Vagina (tissue), 2 donors: ENCODE measurements at places on chromosomes 7 and 10.

GRCh38 chr10:85901599-85901998 lies 465.0 kb downstream of the GRID1 start:
- no peak overlapping the region for H3K4me3 ChIP-seq
- no peaks in the 10 kb centered on the region for H3K27me3 ChIP-seq
- no peaks in the 10 kb centered on the region for H3K4me1 ChIP-seq

DNA sequence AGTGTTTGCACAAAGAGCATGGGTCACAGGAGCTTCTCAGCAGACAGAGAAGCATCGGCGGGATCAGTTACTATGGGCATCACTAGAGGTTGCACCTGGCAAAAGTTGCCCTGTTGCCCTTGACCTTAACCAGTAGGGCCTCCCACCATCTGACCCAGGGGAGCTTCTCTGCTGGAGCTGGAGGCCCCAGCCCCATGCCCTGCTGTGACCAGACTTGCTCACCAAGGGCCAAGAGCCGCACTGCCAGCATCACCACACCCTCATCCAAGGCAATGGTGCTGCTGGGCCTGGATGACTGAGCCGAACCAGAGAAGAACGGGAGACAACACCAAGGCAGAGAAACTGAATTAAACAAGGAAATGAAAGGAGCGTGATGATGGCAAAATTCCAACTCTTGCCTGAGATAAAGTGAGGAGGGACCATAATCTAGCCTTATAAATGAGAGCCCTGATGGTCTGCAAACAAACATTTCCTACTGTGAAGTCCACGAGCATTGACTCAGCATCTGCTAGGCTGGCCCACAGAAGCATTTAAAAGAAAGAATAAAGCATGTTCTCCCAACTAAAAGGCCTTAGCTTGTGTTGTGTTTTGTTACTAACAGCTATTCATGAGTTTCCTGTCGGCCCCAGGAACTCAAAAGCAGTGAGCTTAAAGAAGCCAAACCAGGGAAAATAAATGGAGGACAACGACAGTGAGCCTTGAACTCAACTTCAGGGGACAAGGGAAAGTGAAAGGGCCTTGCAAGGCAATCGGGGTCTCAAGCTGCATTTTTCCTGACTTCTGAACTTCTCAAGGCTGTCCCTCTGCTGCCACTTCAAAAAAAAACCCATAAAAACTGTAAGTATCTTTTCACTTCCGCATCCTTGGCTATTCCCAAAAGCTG lies 60.4 kb downstream of the AFAP1L2 start:
- H3K27ac ChIP-seq = peak overlapping the region; percentile 5
- no peaks in the 10 kb centered on the region for H3K27me3 ChIP-seq
- DNase-seq = no peak

GRCh38 chr10:6600224-6600987 lies 20.3 kb upstream of the PRKCQ start:
- H3K4me3 ChIP-seq = no peak overlapping the region
- H3K27me3 ChIP-seq = no peaks in the 10 kb centered on the region
- no peaks in the 10 kb centered on the region for H3K36me3 ChIP-seq
- no peak for DNase-seq

DNA sequence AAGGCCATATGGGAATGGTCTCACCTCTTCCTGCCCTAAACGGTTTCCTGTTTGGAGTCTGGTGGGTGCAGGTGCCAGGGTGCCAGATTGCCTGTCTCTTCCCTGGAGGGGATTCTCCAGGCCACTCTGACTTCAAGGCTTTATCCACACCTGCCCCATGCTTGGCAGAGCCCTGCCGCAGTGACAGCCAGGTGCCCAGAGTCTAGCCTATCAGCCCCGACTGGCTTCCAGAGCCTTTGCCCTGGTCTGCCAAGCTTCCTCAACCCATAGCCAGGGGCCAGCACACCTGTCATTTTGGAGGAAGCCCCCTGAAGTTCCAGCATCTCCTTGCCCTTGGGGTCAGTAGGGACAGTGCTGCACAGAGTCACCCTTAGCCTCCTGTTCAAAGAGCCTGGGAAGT lies 21.6 kb downstream of the TBATA start:
- H3K27me3 ChIP-seq = no peaks in the 10 kb centered on the region
- H3K36me3 ChIP-seq = no peaks in the 10 kb centered on the region
- H3K4me1 ChIP-seq = no peaks in the 10 kb centered on the region
- H3K4me3 ChIP-seq = no peak overlapping the region
- no peak for DNase-seq
- H3K27ac ChIP-seq = no peak overlapping the region

- DNase-seq = no peak
- H3K4me1 ChIP-seq = no peaks in the 10 kb centered on the region
- H3K36me3 ChIP-seq = no peaks in the 10 kb centered on the region
- no peak overlapping the region for H3K4me3 ChIP-seq
These were observed 386.8 kb upstream of the POT1 start for GRCh38 chr7:125316466-125316865.
